ENCODE measurements at places on chromosomes 1 and 21.

DNA sequence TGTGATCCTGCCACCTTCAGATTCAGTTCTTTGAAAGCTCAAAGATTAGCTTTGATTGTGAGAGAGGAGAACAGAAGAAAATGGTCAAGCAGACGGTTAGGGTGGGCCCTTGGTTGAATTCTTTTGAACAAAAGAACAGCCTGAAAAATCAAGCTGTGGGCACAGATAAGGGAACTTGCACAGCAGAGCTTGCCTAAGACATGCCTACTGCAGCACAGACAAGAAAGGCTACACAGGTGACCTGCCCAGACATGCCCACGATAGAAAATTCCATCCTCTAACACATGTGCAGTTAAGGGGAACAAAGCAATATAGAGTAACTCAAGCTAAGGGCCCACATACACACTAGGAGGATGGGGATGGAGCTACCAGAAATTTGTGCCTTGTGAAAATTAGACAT lies 512.5 kb upstream of the LRRC7 start:
- DNase-seq, result no peak

GRCh38 chr1:64242895-64243756 lies 39.7 kb downstream of the UBE2U start:
- no peak for DNase-seq

DNA sequence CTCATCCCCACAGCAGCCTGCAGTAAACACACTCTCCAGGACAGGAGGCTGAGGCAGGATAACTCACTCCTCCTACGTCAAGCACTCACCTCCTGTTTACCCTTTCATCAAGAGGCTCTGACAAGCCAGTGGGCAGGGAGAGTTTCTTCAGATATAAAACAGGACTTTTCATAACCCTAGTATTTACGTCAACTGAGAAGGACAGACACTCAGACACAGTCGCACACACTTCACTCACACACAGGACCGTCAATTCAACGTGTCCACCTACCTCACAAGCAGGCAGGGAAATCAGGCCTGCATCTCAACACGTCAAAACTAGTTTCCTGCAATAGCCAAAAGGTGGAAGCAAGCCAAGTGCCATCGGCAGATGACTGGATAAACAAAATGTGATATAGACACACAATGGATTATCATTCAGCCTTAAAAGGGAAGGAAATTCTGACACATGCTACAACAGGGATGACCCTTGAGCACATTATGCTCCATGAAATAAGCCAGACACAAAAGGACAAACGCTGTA lies 48.6 kb downstream of the ITPKB start:
- DNase-seq, result no peak

DNA sequence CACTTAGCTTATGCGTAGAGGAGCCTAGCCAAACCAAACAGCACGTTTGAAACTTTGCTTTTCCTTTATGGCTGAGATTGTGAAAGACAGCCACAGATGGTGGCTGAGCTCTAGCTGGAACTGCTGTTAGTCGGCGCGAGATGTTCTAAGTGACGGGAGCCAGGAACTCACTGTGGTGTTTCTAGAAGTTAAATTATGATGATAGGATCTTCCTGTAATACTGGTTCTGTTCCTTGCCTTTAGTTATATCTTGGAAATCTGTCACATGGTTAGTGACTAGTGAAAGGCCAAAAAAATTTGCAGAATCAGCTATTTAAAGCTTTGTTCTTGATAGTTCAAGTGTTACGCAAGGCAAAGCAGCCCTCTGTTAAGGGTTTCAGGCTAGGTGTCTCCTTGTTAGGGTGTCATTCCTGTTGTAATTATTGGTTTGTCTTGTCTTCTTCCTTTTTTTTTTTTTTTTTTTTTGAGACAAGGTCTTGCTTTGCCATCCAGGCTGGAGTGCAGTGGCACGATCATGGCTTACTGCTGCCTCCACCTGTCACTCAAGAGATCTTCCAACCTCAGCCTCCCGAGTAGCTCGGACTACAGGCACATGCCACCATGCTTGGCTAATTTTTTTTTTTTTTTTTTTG lies 22.6 kb downstream of the AK4 start:
- DNase-seq, result no peak

- DNase-seq, result no peak
Observed at GRCh38 chr1:15937706-15938168, 38.2 kb downstream of the ZBTB17 start.

DNA sequence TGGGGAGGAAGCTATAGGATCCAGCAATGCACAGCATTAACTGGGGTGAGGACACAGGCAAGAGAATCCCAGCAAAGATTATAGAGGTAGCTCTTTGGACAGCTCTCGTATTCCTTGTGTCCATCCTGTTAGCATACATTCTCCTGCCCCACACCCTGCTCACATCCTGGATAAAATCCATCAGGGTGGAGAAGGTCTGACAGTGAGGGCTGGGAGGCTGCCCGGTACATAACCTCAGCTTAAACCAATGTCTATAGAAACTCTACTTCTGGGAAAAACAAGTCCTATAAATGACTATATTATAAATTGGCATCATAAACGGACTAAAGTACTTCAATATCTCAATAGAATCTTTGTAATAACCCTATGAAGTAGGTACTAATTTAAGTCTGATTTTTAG lies 36.8 kb upstream of the UBE2U start:
- no peak for DNase-seq

DNA sequence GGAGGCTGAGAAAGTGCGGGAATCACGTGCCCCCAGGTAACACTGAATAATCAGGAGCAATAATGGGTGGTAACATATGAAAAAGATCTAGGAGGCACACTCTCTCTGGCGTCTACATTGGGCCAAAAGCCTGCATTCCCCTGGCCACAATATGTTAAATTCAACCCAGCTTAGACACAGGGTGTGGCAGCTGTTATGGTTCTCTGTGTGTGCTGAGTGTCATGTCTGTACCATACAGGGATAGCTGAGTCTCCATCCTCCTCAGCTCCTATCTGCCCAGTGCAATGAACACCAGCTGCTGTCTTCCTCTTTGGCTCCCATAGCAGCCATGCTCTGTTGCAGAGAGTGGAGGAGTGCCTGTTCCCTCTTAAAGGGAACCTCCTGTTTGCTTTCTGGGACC lies 14.3 kb downstream of the S100A11 start:
- DNase-seq, result no peak

- no peak for DNase-seq
Observed at GRCh38 chr1:34946211-34946610, 16.8 kb upstream of the DLGAP3 start.

DNA sequence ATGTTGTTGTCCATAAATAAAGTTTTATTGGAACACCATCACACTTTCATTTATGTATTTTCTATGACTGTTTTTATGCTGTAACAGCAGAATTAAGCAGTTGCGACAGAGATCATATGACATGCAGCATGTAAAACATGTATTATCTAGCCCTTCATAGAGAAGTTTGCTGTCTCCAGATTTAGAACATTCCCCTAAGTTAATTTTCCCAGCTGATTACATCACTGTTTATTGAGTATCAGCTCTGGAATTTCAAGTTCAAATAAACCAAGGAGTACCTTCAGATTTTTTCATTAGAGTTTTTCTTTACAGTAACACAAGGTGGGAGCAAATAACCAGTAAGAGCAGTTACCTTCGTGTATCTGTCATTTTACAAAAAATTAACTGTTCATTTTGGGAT lies 792.8 kb downstream of the USP25 start:
- no peak for DNase-seq

DNA sequence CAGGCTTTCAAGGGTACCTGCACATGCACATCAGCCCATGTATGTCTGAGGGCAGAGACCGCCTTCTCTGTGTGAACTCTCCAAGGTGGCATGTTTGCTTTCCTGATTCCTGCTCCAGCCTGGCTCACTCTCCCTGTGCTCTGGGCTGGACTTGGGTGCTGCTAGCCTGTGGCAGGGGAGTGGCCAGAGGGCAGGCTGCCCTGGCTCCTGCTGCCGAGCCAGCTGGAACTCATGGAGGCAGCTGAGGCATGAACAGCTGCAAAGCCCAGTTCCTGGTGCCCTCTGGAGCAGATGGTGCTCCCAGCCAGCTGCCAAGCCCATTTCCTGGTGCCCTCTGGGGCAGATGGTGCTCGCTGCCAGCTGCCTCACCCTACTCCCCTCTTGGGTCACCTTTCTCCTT lies 7.6 kb downstream of the UBL4B start:
- no peak for DNase-seq

GRCh38 chr21:37443683-37444082 lies 77.1 kb downstream of the DYRK1A start:
- no peak for DNase-seq

- DNase-seq, result no peak
Observed at GRCh38 chr1:24327891-24328290, 8.7 kb downstream of the GRHL3 start.

- DNase-seq, result no peak
Observed at GRCh38 chr1:46942086-46942485, 810 bp upstream of the CYP4A11 start.

DNA sequence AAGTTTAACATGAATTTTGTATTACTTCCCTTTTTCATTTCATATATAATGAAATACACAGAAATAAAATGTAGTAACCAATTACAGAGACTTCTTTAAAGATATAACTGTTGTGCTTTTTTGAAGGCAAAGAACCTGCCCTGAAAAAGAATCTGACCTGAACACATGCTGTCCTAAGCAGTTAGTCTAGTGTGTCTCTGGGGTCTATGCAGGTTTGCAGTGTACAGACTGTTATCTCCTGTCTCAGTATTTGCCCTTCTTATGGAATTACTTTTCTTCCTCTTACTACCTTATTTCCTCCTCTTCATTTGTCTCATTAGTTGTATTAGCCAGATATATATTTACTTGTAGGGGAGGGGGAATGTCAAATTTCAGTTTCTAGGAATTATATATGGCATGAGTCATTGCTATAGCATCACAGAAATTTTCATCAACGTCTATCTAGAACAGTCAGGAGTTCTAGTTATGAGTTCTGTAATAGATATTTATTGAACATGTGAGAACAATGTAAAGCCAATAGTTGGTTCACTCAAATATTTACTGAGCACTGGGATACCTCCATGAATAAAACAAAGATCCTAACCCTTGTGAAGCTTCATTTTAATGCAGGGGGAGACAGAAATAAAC lies 28.4 kb upstream of the PLEKHO1 start:
- DNase-seq, result no peak

DNA sequence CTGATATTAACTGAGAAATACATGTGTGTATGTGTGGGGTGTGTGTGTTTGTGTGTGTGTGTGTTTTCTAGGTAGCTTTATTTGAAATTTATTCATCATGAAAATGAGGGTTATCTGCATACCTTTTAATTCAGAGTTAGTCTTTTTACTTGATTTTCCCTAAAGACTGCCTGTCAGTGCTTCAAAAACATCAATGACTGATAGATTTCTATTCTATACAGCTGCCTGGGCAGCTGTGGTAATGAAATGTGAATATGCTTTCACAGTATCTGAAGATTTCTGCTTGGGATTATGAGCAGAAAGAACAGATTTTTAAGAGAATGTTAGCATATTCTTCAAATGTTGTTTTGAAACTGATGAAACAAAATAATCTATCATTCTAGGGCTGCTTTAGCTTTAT lies 119.7 kb upstream of the ZRANB2 start:
- no peak for DNase-seq
